ENCODE measurements at places on chromosomes 7 and 10. TPM values are rescaled to one million over a fixed set of nuclear protein-coding genes. Genes with fewer than 3 reads are reported as not detected.

DNA sequence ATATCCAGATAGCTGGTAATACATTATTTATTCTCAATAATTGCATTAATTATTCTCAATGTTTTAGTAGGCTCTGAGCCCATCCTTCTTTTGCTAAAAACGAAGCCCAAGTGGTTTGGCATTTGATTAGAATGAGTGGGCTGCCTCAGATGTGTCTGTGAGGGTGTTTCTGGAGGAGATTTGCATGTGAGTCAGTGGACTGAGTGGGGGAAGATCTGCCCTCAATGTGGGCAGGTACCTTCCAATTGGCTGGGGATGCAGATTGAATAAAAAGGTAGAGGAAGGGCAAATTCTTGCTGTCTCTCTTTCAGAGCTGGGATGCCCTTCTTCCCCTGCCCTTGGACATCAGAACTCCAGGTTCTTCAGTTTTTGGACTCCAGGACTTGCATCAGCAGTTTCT is 290.6 kb upstream of the SMIM30 start:
- no peak for DNase-seq
- no peaks in the 10 kb centered on the region for H3K36me3 ChIP-seq
- no peak overlapping the region for H3K27ac ChIP-seq
- H3K4me3 ChIP-seq, result no peak overlapping the region

- no peaks in the 10 kb centered on the region for H3K4me1 ChIP-seq
- H3K27me3 ChIP-seq, result peaks cover 4% of the 10 kb centered on the region
- H3K36me3 ChIP-seq, result no peaks in the 10 kb centered on the region
- no peak overlapping the region for H3K4me3 ChIP-seq
- H3K27ac ChIP-seq, result no peak overlapping the region
- DNase-seq, result no peak
Observed at GRCh38 chr10:77240041-77240652, 397.5 kb downstream of the KCNMA1 start.

DNA sequence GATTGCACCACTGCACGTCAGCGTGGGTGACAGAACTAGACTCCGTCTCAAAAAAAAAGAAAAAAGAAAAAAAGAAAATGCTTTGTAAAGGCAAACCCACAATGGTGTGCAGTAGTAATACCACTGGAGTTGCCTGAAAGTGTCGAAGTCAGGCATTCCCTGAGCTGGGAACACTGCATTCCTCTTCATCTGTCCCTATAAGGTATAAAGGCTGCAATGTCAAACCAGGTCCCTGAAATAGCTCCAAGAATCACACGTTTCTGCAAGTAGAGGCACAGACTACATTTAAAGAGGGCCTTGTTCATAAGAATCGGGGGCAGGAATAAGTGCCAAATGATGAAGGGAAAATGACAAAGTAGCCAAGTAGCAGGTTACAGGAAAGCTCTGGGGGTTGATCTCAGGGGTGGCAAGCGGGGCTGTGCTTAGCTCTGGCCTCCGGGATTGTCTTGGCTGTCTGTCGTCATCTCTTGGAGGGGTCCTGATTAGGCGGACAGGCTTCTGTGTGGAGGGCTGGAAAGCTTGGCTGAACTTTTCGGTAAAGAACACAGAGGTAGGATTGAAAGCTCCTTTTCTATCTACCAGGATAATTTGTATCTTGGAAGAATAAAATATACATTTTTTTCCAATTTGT is 109.1 kb downstream of the PFKFB3 start:
- H3K4me1 ChIP-seq, result no peaks in the 10 kb centered on the region
- H3K27me3 ChIP-seq, result peaks cover 4% of the 10 kb centered on the region
- H3K27ac ChIP-seq, result no peak overlapping the region

DNA sequence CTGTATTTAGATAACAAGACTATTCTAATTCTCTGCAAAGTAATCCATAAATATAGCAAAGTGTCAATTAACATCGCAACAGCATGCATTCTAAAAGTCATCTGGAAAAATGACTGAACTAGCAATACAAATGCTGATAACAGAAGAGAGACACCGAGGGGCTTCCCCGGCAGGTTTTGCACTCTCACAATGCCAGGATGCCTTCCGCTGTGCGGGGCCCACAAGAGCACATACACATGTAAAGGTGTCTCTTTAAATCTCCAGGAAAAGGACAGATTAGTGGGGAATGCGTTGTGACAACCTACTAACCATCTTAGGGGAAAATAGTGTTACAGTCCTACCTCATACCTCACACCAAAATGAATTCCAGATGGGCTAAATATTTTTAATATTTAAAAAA is 86.9 kb downstream of the CXCL12 start:
- H3K36me3 ChIP-seq, result no peaks in the 10 kb centered on the region
- no peaks in the 10 kb centered on the region for H3K4me1 ChIP-seq
- no peaks in the 10 kb centered on the region for H3K27me3 ChIP-seq

DNA sequence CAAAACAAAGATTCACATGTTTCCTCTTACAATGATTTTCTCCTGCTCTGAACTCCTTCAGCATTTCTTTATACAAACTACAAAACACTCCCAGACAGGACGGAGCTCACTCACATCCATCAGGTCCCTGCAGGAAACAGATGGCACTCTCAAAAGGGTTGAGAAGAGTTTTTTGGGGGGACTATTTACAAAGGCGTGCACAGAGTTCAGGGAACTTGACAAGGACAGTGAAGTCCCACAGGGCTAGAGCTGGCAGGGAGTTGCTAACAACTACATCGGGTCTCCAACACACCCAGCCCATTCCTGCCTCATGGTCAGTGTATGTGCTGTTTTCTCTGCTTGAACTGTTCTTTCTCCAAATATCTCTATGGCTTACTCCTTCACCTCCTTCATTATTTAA is 24.7 kb upstream of the YAE1 start:
- H3K4me3 ChIP-seq, result no peak overlapping the region
- no peak overlapping the region for H3K27ac ChIP-seq
- no peaks in the 10 kb centered on the region for H3K4me1 ChIP-seq
- H3K36me3 ChIP-seq, result no peaks in the 10 kb centered on the region

DNA sequence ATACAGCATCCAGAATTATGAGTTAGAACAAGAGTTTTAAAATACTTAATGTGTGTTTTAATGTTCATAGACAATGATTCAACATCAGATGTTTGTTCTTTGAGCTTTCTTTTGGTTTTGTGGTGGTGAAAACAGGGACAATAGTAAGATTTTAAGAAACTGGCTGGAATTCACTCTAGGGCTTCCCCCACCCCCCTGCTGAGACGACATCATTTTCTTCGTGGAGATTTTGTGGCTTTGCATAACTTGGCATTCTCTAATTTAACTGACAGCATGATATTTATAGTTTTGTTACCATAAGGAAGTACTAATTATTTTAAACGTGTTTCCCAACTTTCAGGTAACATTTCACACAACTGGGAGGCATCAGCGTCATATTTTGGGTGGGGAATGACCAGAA is 184.1 kb downstream of the BICC1 start:
- no peaks in the 10 kb centered on the region for H3K27me3 ChIP-seq
- no peak overlapping the region for H3K27ac ChIP-seq
- H3K4me3 ChIP-seq, result no peak overlapping the region
- H3K4me1 ChIP-seq, result no peaks in the 10 kb centered on the region
- H3K36me3 ChIP-seq, result no peaks in the 10 kb centered on the region

UCN3 gene
- not detected for total RNA-seq

AASS gene
- total RNA-seq, result 27.8 TPM

ITGB8 gene
- 6.5 TPM for total RNA-seq
